ENCODE measurements at places on chromosomes 7 and 10. TPM values are rescaled to one million over a fixed set of nuclear protein-coding genes. Genes with fewer than 3 reads are reported as not detected.

The C10orf53 gene
- total RNA-seq: not detected

The GIMAP4 gene
- total RNA-seq: 22.6 TPM

The MDFIC gene
- total RNA-seq: 29.5 TPM

The GRID1 gene
- 0.61 TPM for total RNA-seq

The SDK1 gene
- 4.2 TPM for total RNA-seq

The STK31 gene
- total RNA-seq: 0.65 TPM

The TUBB8 gene
- not detected for total RNA-seq

The AASS gene
- total RNA-seq: 14.1 TPM

The FGF8 gene
- total RNA-seq: not detected

The TMEM225B gene
- total RNA-seq: 0.58 TPM

Measured in mucosa of descending colon (tissue), 3 donors.